ENCODE measurements at places on chromosomes 4 and X.
A peak's percentile ranks its signal among the peaks of the same experiment; 100 is the strongest.

DNA sequence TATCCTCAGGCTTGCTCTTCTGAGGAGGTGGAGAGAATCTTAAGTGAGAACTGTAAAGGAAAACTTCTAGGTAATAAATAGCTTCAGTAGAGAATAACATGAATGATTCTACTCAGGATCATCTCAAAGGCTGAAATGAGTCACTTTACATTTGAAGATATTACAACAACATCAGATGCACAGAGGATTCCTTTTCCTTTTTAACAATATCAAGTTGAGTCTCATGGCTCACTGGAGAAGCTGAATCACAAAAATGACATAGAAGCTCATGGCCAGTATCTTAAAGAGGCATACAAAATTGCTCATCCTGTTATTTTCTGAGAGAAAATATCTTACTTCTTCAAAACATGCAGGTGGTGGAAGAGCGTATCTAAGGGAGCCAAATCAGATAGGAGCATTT is 72.5 kb upstream of the EMCN start:
- DNase-seq, result no peak

DNA sequence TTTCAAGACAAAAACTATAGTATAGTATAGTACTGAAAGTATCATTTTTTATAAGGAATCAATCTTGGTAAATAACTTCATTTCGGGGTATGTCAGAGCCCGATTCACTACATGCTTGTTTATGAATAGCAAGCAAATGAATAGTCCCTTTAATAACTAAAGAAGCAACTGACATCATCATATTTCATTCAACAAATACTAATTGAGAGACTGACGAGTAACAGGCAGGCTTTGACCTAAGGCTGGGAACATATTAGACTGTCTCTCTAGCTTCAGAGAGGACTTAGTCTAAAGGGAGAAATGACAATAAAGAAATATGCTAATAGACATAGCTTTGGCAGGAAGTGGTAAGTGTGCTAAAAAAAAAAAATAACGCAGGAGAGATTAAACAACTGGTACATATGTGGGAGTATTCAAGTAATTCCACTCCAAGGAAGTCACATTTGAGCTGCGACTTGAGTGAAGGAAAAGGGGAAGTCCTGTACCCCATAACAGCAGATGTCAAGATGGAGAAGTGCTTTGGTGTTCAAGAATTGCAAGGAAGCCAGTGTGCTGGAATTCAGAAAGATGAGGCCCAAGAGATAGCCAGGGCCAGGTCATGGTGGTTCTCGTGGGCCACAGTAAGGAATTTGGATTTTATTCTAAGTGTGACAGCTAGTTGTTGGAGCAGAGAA is 284.9 kb downstream of the FBXO8 start:
- no peak for DNase-seq

GRCh38 chrX:41332408-41333002 is 1.5 kb upstream of the DDX3X start:
- DNase-seq, result no peak

GRCh38 chrX:141375011-141375760 is 132.9 kb upstream of the SPANXC start:
- no peak for DNase-seq

GRCh38 chr4:150078041-150078578 is at the start of gene DCLK2:
DCLK2 (plus strand) TSS chr4:150078445; CDS start chr4:150079028, 583 bp downstream.
- DNase-seq, result peak; percentile 94

DNA sequence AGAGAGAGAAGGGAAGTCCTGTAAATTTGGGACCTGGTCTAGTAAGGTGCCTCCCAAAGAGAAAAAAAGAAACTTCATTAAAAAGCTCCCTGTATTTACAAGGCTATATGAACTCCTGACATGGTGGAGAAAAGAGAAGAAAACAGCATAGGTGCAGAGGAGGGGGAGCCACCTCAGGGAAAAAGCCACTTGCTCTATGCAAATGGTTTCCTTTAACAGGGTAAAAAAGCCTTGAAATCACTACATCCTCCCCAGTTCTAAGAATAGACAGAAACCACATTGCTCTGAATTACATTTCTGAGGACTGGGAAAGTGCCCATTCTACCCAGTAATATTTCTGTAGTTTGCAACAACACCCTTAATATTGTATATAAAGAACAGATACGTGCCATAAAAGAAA is 165.5 kb downstream of the KLF8 start:
- no peak for DNase-seq

- no peak for DNase-seq
These were observed 247.2 kb upstream of the MTMR8 start for GRCh38 chrX:64642482-64642881.

DNA sequence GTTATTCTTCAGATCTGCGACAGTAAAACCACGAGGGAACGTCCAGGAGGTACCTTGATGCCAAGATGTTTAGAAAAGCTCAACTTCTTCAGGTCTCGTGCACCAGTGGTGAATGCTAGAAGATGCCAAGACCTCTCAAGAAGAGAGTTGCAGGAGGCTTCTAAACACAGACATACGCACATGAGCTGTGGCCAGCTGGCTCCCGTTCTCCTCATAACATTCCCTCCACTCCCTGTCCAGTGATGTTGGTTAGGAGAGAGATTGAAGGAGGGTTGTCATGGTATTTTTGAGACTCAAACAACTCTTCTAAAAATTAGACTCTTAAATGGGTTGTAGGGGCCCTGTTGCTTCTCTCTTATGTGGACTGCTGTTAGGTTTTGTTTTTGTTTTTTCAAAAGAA is 184.3 kb downstream of the QDPR start:
- no peak for DNase-seq

GRCh38 chr4:77002321-77003107 is 53.0 kb downstream of the SEPTIN11 start:
- peak; percentile 30 for DNase-seq

- DNase-seq, result peak; percentile 72
These were observed 44.3 kb downstream of the IL21 start for GRCh38 chr4:122576261-122577188.

- DNase-seq, result no peak
These were observed 60.5 kb downstream of the NHS start for GRCh38 chrX:17435476-17435875.

DNA sequence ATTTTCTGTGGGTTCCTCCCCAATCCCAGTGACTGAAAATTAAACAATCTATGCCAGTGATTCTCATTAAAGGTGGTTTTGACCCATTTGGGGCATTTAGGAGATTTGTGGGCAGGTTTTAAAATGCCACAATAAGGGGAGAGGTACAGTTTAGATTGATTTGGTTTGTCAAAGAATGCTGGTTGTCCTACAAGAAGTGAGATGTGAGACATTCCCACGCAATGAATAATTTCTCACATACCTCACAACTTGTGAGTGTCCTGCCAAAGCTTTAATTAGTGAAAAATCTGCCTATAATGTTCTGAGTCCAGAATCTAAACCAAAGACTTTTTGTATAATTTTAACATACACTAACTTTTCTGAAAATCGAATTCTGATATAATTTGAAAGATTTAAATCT is 199.4 kb downstream of the MAPK10 start:
- no peak for DNase-seq

DNA sequence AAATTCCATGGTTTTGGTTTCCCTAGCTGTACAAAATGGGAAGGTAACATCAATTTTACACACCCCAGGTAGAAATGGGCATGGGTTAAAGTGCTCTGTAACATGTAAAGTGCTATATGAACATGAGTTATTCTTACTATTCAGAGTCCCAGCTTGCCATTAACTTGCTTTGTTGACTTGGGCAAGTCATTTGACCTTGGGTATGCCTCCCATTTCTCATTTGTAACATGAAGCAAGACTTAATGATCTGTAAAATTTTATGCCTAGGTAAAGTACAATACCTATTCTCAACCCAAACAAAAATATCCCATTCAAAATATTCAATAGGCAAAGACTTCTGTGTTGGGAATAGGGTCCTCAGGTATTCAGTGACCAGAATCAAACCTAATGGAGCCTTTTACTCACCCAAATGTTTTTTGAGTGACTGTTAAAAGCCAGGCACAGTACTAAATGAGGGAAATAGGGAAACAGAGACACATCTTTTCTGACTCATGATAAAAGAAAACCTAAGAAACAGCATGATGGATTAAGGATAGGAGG is 126.6 kb downstream of the SH3RF1 start:
- DNase-seq, result no peak

DNA sequence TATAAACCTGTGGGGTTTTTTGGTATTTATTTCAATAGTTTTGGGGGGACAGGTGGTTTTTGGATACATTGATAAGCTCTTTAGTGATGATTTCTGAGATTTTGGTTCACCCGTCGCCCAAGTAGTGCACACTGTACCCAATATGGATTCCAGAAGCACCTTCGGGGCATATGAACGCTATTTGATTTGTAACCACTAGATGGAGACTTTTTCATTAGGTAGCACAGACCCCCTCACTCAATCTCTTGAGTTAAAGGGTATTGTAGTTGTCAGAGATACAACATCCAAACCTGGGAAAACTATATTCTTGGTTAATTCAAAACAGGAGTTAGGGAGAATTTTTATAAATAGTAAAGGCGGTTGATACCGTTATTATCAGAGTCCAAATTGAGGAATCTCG is 79.8 kb downstream of the SPANXN3 start:
- DNase-seq, result peak; percentile 5

DNA sequence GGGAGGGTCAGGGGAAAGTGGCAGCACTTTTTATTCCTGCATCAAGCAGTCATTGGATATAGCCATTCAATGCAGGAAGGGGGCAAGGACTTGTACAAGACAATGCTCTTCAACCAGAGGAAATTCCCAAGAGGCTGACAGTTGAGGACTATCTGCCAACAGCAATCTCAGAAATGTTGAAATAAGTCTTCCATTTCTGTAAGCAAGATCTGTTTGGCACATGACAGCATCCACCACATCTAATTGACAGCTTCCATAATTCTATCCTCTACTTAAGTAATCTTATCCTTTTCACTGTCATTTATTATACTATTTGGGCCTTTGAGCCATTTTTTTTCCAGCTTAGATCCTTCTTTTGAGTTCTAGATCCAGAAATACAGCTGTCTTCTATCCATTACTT is 110.7 kb downstream of the CFAP299 start:
- no peak for DNase-seq

DNA sequence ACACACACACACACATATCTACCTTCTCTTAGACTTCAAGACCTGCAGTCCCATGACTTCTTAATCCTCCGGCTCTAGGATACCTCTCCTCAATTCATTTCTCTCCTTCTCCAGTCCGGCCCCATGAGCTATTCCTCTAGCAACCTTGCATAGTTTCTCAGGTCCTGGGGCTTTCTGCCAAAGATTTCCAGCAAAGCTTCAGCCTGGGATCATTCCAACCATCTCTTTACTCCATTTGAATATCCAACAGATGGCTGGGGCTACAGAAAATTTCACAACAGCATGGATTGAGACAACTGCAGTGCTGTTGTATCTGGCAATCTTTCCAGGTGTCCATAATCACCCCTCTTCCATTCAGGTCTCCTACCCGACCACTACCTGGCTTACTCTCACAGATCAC is 184.1 kb downstream of the DCHS2 start:
- no peak for DNase-seq

DNA sequence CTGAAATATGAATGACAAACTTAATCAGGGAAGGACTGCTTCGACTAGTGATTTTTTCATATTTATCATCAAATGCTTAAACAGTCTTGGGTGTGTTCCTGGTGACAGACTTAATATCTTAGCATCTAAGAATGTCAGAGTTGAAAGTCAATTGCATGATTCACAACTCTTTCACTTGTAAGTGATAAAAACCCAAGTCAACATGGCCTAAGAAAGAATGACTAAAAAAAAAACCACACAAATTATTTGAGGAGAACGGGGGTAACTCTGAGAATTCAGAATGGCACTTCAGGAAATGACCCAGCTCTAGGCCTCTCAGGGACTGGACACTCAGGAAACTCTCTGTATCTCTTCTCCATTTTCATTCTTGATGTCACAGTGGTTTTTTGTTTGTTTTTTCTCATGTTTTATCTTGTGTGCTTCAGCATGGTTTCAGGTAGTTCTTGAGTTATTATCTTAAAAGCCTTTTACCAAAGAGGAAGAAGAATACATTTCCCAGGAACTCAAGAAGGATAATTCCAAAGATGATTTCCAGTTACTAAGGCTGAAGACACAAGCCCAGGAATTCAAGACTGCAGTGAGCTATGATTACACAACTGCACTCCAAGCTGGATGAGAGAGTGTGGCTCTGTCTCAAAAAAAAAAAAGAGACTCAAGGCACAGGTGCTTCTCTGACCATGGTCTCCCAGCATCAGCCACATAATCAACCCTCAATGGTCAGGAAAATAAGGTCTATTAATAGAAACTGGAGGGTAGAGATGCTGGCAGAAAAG is 1697.8 kb upstream of the IGFBP7 start:
- no peak for DNase-seq

DNA sequence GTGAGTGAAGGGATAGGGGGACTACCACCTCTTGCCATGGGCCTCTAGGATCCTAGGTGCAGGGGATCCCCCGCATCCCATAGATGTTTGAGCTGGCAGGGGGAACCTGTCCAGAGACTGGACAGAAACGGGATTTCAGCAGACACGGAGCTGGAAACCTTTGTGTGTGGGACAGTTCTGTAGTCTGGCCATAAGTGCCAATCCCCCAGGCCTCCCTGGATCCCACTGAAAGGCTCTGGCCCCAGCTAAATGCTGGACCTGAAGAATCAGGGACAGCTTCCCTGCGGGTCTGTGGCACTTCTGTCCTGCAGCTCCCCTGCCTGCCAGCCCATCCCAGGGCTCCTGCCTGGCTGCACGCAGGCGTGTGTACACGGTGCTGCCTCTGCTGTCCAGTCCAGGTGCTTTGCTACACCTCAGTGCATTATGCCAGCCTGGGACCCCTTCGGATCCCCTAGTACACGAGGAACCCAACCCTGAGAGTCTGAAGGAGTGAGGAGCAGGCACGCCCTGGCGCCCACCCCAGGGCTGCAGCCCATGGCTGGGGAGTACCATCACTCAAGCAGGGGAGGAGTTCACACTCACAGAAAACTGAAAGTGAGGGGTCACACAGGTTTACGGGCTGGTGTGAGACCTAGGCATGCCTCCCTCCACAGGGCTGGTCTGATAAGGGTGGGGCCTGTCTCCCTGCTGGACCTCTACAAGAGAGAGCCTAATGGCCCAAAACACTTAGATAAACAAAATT is 703.0 kb downstream of the ARAP2 start:
- no peak for DNase-seq

GRCh38 chrX:132563976-132564375 is 75.1 kb upstream of the MBNL3 start:
- DNase-seq, result no peak

DNA sequence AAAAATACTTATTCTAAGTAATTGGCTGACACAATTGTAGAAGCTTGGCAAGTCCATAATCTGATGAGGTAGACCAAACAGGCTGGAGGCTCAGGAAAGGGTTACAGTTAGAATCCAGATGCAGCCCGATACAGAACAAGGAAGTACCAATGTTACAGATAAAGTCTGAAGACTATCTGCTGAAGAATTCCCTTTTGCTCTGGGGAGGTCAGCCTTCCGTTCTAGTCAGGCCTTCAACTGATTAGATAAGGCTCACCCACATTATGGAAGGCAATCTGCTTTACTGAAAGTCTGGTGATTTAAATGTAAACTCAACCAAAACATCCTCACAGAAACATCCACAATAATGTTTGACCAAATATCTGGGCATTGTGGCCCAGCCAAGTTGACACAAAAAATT is 7.4 kb upstream of the DYNLT3 start:
- DNase-seq, result no peak

- DNase-seq, result no peak
These were observed 31.0 kb downstream of the NSG1 start for GRCh38 chr4:4417886-4418285.

GRCh38 chr4:53511014-53511413 is 80.3 kb downstream of the LNX1 start:
- no peak for DNase-seq

GRCh38 chr4:169270810-169271691 is at the start of gene SH3RF1:
SH3RF1 (minus strand) TSS chr4:169270956; CDS start chr4:169269212, 1,744 bp downstream.
- peak; percentile 93 for DNase-seq
